ENCODE measurements at places on chromosomes 5 and 9. TPM values are rescaled to one million over a fixed set of nuclear protein-coding genes. Genes with fewer than 3 reads are reported as not detected.

TMEM252 gene
- not detected for total RNA-seq

ANXA6 gene
- total RNA-seq: 40.8 TPM

PCDHB13 gene
- total RNA-seq: 0.06 TPM

SPINK6 gene
- 0.39 TPM for total RNA-seq

C5orf52 gene
- total RNA-seq: not detected

SURF2 gene
- total RNA-seq: 45.6 TPM

LIX1 gene
- not detected for total RNA-seq

TXNDC8 gene
- total RNA-seq: not detected

PAEP gene
- total RNA-seq: not detected

ODF2 gene
- total RNA-seq: 26.3 TPM

BARHL1 gene
- total RNA-seq: not detected

APBA1 gene
- total RNA-seq: 0.51 TPM

CRB2 gene
- total RNA-seq: 0.07 TPM

PRR7 gene
- total RNA-seq: 41.0 TPM

WDR41 gene
- total RNA-seq: 50.8 TPM

NEUROG1 gene
- total RNA-seq: not detected

Data from A549 treated with RU486 at 1 μM for 4 hours (cell line).